Testis (tissue), 5 donors: ENCODE measurements at places on chromosomes 4 and X. TPM values are rescaled to one million over a fixed set of nuclear protein-coding genes. Genes with fewer than 3 reads are reported as not detected.

GRCh38 chr4:10212400-10212799 is 95.8 kb upstream of the WDR1 start:
- DNase-seq, result no peak

DNA sequence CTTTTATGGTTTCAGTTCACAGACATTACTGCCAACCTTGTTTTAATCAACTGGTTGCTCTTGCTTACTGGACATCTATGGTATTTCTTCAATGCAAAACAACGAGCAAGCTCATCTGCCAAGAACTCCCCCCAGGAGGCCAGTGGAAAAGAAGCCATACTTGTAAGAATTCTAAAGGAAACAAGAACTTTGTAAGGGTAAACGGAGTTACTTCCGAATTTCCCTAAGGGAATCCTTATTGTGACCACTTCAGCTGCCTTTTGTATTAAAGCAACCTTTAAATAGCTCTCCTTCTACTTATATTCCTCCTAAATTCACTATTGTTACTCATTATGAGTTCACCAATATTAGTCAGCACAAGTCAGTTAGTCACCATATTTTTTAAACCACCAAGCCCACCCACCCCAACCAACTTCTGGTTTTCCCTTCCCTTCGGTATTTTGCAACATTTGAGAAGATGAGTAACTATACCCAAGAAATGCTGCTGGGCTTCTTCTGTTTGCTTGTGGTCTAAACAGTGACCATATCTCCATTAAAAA is 602.8 kb upstream of the DIPK2B start:
- no peak for DNase-seq

Gene NUDT10
- 127 TPM for total RNA-seq

DNA sequence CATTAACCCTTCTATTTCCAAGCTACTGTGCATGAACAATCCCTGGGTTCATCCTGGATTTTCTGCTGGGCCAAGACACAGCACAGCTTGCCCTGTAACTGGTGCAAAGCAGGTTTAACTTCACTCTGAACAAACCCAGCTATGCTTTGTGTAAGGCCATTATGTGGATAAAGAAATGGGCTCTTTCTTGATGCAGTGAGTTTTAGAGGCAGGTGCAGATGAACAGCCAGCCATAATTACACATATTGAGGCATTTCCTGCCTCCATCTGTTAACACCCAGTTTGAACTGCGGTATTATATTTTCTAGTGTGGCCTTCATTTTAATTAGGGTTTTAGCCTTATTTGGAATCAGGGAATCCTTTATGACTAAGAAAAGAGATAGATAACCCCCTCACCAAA is 68.7 kb upstream of the ARX start:
- no peak for DNase-seq

Gene FABP2
- not detected for total RNA-seq

- DNase-seq, result no peak
Observed at GRCh38 chr4:1534095-1534872, 128.0 kb upstream of the NKX1-1 start.

DNA sequence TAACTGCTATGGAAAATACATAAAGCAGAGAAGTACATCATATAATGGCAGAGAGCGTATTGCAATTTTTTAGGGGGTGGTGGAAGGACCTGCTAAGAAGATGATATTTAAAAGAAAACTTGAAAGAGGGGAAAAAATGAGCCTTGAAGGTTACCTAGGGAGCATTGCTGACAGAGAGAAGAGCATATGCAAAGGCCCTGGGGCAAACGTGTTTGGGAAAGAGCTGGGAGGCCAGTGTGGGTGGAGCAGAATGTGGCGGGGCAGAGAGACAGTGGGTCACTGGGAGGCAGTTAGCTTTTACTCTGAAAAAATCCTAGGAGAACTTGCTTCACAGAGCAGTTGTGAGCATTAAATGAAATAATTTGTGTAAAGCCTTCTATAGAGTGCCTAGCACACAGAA is 157.0 kb downstream of the SHROOM3 start:
- no peak for DNase-seq

Gene CXCL5
- 0.37 TPM for total RNA-seq

GRCh38 chr4:3307486-3307885 is 14.7 kb downstream of the RGS12 start:
- no peak for DNase-seq

GRCh38 chrX:100435726-100436125 is 25.7 kb upstream of the PCDH19 start:
- no peak for DNase-seq

DNA sequence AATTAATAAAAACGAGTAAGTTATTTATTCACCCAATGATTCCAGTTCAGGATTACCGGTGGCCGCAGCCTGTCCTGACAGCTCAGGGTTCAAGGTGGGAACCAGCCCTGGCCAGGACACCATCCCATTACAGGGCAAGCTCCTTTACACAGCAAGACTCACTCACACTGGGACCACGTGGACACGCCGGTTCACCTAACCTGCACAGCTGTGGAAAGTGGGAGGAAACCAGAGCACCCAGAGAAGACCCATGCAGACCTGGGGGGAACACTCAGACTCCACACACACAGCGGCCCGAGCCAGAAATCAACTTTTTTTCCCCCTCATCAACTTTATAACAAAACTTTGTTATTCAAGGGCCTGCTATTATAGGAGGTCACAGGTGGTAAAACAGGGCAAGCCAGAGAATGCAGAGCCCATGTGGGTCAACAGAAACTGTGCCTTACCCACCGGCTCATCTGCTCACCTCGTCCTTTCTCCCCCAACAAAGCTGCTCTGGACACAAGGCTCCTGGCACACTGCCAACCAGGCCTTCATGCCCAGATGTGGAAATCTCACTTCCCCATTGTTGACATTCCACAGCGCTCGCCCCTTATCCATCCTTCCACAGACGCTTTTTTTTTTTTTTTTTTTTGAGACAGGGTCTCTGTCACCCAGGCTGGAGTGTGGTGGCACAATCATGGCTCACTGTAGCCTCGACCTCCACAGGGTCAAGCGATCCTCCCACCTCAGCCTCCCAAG is 8.0 kb upstream of the ODAPH start:
- peak; percentile 28 for DNase-seq

GRCh38 chr4:36676139-36677050 is 395.0 kb downstream of the DTHD1 start:
- no peak for DNase-seq

Gene ARHGAP6
- total RNA-seq, result 5.7 TPM

- DNase-seq, result no peak
Observed at GRCh38 chrX:148788449-148788848, 288.0 kb downstream of the AFF2 start.

Gene TEX13D
- total RNA-seq, result 8.2 TPM

GRCh38 chrX:41045960-41046567 is 39.2 kb upstream of the USP9X start:
- peak; percentile 34 for DNase-seq

GRCh38 chrX:39613997-39614679 is 483.6 kb downstream of the BCOR start:
- no peak for DNase-seq

GRCh38 chrX:17994429-17994828 is 133.3 kb upstream of the RAI2 start:
- DNase-seq, result no peak

Gene MSN
- total RNA-seq, result 30.1 TPM

Gene FGFBP1
- total RNA-seq, result not detected

Gene UGT2A1
- not detected for total RNA-seq

GRCh38 chr4:146333187-146333894 is 119.0 kb downstream of the REELD1 start:
- no peak for DNase-seq

GRCh38 chrX:12843061-12843667 is 23.7 kb upstream of the TLR7 start:
- no peak for DNase-seq

Gene ARX
- 13.4 TPM for total RNA-seq

- DNase-seq, result peak; percentile 32
Observed at GRCh38 chrX:1390621-1391369, 1.1 kb downstream of the SLC25A6 start.

DNA sequence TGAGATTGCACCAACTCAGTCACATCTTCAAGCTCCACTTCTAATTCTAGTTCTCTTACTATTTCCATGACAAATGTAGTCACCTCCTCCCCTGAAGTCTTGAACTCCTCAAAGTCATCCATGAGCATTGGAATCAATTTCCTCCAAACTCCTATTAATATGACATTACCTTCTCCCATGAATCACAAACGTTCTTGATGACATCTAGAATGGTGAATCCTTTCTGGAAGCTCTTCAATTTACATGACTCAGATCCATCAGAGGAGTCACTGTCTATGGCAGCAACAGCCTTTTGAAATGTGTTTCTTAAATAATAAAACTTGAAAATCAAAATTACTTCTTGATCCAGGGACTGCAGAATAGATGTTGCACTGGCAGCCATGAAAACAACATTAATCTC is 34.5 kb downstream of the GALNTL6 start:
- no peak for DNase-seq

GRCh38 chrX:108332281-108332680 is 105.9 kb downstream of the COL4A6 start:
- no peak for DNase-seq

Gene ABLIM2
- total RNA-seq, result 6.9 TPM

Gene PRRG1
- total RNA-seq, result 4.9 TPM

Gene DMD
- total RNA-seq, result 34.1 TPM

Gene MAD2L1
- 11.1 TPM for total RNA-seq

Gene DCAF8L2
- 175 TPM for total RNA-seq

GRCh38 chr4:14667624-14668151 is 334.6 kb upstream of the CPEB2 start:
- DNase-seq, result peak; percentile 68

DNA sequence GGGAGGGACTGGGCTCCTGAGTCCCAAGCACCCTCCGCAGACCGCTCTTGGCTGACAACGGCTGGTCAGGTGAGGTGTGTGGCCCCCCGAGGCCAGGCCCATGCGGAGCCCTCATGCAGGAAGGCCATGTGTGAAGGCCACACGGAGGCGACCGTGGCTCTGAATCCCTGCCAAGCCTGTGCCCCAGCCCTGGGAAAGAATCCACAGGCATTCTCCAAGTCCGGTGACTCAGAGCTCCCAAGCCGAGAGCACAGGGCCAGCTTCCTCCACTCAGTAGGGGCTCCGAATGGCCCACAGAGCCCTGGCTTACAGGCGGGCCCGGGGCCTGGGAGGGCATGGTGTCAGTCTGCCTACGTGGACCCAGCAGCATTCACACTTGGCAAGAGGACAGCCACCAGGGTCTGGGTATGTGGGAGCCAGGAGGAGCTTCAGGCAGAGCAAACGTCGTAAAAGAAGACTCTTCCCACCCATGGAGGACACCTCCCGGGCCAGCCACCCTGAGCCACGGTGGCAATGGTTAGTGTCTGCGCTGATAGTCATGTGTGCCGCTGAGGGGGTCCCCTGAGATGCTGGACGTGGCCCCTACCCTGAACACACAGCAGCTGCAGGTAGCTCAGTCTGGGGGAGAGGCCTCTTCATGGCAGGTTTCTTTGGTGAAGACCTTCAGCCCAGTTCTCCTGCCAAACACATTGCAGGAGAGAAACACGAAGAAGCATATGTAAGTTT is 105.7 kb downstream of the PSAPL1 start:
- DNase-seq, result no peak

Gene ZNF630
- 1.5 TPM for total RNA-seq

DNA sequence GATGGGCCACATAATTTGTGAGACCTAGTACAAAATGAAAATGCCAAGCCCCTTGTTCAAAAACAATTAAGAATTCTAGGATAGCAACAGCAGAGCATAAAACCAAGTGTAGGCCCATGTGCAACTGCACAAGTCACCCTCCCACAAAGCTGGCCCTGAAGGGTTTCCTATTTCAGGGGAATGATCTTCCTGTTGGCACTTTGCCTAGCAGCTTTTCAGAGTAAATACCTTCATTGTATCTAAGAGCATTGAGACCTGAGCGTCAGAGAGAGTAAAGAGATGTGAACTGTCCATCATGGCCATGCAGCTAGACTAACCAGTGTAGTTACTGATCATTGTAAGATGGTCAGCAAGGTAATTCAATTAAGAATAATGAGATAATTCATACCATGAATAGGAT is 113.6 kb downstream of the CNKSR2 start:
- DNase-seq, result no peak

Gene SPACA5
- total RNA-seq, result 18.9 TPM

- DNase-seq, result no peak
Observed at GRCh38 chr4:75637176-75637575, 6.8 kb upstream of the CDKL2 start.

Gene TBC1D8B
- 27.0 TPM for total RNA-seq

DNA sequence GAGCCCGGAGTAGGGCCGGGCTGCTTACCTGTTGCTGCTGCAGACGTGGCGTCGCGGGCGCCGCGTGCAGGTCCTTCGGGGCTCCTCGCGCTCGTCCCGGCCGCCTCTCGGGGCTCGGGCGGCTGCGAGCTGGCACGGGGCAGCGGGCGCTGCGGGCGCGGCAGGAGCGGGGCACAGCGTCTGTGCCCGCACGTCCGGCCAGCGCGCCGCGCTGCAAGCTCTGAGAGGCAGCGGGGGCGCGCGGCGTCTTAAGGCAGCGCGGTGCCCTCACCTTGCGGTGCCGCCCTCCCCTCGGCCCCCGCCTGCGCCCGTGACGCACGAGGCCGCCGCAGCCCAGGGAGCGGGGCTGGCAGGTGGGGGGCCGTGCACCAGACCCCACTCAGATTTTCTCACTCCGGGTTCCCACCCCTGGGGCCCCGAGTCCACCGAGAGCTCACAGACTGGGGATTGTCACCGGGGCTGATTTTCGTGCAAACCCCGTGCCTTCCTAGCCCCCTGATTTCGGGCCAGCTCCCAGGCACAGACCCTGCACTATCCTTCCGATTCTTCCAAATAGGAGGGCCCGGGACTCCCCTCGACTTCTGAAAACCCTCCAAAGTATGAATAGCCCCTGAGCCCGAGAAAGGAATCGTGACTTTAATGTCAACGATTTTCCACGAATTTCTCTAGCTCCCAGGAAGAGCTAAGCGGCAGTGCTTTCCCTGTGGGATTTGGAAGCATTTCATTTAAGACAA is at the start of gene GPR101:
Gene GPR101 (minus strand): TSS at position 222 of the 734 bp plus-strand sequence. CDS start 2,321 bp downstream, outside the sequence.
- no peak for DNase-seq

GRCh38 chr4:177016541-177017141 is 223.9 kb upstream of the VEGFC start:
- DNase-seq, result no peak

Gene DRP2
- total RNA-seq, result 1.7 TPM

DNA sequence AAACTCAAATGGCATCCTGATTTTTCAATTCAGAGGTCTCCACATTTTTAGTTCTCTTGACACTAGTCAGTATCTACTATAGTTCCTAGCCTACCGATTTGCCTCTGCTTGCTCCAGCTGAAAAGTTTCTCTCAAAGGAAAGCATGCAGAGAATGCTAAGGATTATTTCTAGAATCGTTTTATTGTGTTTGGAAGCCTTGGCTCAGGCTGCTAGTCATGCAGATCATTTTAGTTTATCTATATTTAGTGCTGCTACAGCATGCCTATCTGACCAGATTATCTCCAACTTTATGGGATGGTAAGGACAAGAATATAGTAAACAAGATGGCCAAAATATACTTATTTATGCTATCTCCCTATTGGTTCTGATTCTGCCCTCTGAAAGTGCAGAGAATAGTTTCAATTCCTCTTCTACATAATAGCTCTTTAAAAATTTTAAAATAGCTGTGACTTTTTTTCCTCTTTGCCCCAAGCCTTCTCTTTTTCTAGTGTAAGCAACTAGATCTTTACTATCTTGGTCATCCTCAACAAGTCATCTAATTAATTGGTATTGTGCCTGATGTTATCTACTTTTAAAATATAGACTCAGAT is 15.7 kb upstream of the DRP2 start:
- no peak for DNase-seq

Gene NXF2B
- 11.3 TPM for total RNA-seq

GRCh38 chr4:21948347-21949072 is at the start of gene KCNIP4:
Gene KCNIP4 (minus strand): TSS chr4:21948772.
- peak; percentile 23 for DNase-seq

GRCh38 chr4:89915937-89916336 is 21.3 kb downstream of the MMRN1 start:
- DNase-seq, result no peak
